ENCODE measurements at places on chromosomes 6 and 20.

GRCh38 chr20:47432834-47433210 lies 68.9 kb upstream of the NCOA3 start:
- no peak for DNase-seq

- DNase-seq: peak; percentile 91
Observed at GRCh38 chr6:73585566-73586415, 65.0 kb upstream of the EEF1A1 start.

DNA sequence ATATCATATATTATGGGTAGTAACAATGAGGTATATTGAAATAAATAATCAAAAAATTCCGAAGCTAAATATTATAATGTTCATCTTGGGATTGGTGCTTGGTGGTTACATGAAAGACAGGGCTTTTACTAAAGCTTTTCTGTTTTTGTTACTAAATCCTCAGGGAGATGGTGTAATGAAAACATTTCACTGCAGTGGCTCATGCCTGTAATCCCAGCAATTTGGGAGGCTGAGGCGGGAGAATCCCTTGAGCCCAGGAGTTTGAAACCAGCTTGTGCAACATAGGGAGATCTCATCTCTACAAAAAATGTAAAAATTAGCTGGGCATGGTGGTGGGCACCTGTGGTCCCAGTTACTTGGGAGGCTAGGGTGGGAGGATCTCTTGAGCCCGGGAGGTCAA lies 42.9 kb downstream of the AFG1L start:
- no peak for DNase-seq

DNA sequence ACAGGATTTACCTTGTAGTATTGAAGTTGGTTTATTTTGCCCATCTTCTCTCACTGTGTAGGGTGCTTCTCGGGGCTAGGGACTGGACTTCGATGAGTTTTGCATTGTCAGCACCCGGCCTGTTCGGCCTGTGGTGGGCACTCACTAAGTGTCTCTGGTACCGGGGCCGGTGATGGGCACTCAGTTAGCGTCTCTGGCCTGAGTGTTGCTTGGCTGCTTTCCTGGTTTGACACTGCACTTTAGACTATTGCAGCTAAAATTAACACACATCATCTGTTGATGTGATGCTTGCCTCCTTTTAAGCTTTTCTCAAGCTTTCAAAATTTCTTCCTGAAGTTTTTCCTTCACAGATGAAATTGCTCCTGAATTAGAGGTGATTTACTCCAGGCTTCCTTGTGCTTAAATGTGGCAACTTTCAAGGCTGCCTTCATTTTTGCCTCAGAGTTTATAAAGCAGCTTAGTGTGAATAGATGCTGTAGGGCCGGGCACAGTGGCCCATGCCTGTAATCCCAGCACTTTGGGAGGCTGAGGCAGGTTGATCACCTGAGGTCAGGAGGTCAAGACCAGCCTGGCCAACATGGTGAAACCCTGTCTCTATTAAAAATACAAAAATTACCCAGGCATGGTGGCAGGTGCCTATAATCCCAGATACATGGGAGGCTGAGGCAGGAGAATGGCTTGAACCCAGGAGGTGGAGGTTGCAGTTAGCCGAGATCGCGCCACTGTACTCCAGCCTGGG lies 41.7 kb upstream of the TULP4 start:
- no peak for DNase-seq

- DNase-seq: peak; percentile 29
Observed at GRCh38 chr6:7821426-7821825, 89.2 kb downstream of the TXNDC5 start.

All from iris pigment epithelial cell (primary cell).